ENCODE measurements at places on chromosomes 1 and 21. TPM values are rescaled to one million over a fixed set of nuclear protein-coding genes. Genes with fewer than 3 reads are reported as not detected.

The FNDC5 gene
- total RNA-seq: 0.49 TPM

DNA sequence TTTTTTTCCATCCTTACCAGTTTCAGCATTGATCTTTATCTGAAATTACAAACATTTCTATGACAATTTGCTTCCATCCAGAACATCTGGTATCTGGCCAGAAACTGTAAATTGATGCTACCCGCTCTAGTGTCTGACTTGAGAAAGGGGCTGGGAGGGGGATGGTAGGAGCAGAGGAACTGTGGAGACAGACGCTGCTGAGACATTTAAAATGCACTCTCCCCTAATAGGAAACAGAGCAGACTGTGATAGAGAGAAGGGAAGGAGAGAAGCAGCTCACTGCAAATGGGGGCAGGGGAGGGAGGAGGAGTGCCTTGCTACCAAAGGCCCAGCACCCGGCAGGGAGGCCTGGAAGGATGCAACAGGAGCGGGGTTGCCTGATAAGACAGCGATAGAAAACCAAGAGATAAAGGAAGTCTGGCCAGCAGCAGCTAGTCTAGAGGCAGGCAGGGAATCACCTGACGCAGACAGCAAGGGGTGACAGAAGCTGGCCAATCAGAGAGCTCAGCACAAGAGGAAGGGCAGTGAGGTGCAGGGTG lies 195.5 kb upstream of the NFIA start:
- no peak for DNase-seq

- DNase-seq: no peak
Observed at GRCh38 chr21:33330726-33331125, 6.0 kb downstream of the IFNAR1 start.

The AMIGO1 gene
- total RNA-seq: 1.1 TPM

The PTPN22 gene
- 1.7 TPM for total RNA-seq

GRCh38 chr1:61448914-61449313 lies 276.0 kb downstream of the TM2D1 start:
- DNase-seq: no peak

- DNase-seq: no peak
Observed at GRCh38 chr1:25021591-25022215, 91.6 kb upstream of the RUNX3 start.

The COL8A2 gene
- 1.7 TPM for total RNA-seq

The CDK18 gene
- 1.2 TPM for total RNA-seq

The FAM72D gene
- 8.6 TPM for total RNA-seq

DNA sequence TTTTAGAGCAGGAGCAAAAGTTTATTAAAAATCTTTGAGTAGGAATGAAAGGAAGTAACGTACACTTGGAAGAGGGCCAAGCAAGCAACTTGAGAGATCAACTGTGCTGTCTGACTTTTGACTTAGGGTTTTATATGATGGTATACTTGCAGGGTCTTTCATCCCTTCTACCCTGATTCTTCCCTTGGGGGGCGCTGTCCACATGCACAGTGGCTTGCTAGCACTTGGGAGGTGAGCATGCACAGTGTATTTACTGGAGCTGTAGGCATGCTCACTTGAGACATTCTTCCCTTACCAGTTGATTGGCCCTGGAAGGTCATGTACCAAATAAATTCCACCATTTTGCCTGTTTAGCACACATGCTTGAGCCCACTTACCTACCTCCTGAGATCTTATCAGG lies 1001.3 kb upstream of the ADGRL2 start:
- no peak for DNase-seq

- DNase-seq: no peak
Observed at GRCh38 chr1:166844791-166845190, 5.5 kb downstream of the POGK start.

- DNase-seq: no peak
Observed at GRCh38 chr1:204925701-204926100, 55.0 kb downstream of the NFASC start.

DNA sequence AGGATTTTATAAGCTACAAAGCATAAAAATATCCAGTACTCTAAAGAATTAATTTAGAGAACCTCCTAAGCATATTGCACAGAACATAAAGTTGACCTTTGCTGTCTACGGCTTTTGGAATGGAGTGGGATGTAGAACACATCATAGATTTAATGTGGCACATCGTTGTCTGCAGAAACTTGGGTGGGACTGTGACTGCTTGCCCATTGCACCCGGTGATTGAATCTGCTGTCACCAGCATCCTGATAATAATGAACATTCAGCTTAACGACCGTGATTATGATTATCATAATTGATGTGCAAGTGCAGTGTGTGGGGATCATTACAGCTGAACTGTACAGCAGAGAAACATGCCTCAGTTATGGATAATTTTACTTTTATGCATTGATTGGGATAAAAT lies 181.9 kb downstream of the SPATA17 start:
- no peak for DNase-seq

DNA sequence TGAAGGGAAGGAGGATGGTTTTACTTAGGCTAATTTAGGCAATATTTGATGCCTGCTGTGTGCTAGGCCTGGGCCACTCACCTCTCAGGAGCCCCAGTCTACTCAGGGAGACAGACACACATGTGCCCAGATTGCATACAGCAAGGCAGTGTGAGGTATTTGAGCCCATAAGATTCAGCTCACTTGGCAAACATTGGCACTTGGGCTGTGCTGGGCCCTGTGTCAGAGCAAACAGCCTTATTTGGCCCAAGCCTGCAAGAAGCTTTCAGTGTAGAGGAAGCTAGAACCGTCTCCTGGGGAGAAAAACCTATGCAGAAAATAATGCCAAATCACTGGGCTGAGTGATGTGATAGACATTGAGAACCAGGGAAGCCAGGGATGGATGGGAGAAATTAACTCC lies 3.9 kb upstream of the SYNC start:
- no peak for DNase-seq

DNA sequence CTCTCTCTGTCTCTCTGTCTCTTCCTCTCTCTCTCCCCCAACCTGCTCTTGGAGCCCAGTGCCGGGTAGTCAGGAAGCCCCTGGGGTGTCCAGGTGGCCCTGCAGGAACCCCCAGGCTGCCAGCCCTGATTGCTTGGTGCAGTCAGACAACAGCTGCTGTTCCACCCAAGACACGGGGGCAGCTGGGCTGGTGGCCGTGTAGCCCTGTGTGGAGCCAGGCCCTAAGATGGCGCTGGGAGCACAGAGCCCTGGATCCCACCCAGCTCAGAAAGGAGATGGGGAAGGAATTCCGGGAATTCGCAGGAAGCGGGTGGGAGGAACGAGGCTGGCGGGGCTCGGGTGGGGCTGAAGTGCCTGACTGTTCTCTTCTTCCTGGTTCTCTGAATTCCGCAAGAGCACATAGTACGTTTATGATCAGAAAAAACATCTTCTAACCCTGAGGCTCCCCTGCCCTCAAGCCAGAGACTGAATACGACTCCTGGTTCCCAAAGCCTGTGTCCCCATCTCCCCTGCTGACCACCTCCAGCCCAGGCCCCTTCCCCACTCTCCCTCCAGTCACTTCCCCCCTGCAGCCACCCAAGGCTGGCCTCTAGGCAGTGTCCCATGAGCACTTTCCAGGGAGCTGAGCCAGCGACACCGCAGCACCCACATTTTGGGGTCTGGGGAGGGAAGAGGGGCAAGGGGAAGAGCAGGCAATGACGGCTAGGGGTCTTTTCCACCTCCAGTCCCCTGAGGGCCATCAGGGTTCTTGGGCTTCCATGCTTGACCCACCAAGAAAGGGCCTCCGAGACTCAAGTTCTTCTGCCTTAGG lies 55.0 kb downstream of the WNT9A start:
- no peak for DNase-seq

The CLCA1 gene
- not detected for total RNA-seq

- no peak for DNase-seq
Observed at GRCh38 chr21:41745971-41746743, 20.7 kb downstream of the RIPK4 start.

- no peak for DNase-seq
Observed at GRCh38 chr1:96992871-96993270, 271.3 kb downstream of the PTBP2 start.

The RUNX1 gene
- total RNA-seq: 43.1 TPM

DNA sequence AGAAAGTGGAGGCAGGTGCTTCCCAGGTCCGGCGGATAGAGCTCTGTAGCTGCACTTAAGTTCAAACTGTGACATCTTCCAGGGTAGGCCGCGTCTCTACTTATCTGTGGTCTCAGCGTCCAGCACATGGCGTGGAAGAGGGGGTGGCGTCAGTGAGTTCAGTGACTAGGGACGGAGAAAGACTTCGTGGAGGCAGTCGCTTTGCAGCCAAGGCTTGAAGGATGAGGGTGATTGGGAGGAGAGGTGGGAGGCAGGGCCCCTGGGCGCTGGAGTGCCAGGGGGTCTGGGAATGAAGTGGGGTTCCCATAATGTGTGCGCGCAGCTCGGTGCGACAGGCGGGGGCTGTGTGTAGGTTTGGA lies 444 bp upstream of the AGO1 start:
- DNase-seq: no peak

- no peak for DNase-seq
Observed at GRCh38 chr1:95181096-95181495, 52.9 kb upstream of the RWDD3 start.

DNA sequence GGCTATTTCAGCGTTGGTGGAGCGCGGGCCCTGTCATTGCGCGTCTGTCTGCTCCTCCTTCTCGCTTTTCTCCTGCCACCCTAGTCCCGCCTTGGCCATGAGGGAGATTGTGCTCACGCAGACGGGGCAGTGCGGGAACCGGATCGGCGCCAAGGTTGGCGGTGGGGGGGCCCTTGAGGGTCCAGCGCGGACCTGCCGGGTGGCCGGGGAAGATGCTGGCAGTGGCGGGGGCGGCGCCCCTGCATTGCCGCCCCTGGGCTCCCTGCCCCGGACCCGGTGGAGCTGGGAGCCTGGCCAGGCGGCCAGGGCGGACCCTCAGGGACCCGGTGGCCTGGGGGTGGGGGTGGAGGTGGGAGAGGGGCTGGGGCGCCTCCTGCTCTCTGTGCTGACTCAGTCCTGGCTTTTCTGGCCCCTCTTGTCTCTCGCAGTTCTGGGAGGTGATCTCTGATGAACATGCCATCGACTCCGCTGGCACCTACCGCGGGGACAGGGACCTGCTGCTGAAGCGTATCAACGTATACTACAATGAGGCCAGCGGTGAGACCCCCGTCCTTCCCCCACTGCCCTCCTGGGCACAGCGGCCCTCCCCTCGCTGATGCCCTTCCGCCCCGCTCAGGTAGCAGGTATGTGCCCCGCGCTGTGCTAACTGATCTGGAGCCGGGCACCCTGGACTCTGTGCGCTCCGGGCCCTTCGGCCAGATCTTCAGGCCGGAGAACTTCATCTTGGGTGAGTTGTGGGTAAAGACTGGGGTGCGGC lies 58.3 kb upstream of the MAP1LC3C start:
- no peak for DNase-seq

- DNase-seq: no peak
Observed at GRCh38 chr1:169368406-169368769, 393 bp downstream of the BLZF1 start.

- DNase-seq: no peak
Observed at GRCh38 chr1:40281853-40282252, 23.8 kb downstream of the ZMPSTE24 start.

DNA sequence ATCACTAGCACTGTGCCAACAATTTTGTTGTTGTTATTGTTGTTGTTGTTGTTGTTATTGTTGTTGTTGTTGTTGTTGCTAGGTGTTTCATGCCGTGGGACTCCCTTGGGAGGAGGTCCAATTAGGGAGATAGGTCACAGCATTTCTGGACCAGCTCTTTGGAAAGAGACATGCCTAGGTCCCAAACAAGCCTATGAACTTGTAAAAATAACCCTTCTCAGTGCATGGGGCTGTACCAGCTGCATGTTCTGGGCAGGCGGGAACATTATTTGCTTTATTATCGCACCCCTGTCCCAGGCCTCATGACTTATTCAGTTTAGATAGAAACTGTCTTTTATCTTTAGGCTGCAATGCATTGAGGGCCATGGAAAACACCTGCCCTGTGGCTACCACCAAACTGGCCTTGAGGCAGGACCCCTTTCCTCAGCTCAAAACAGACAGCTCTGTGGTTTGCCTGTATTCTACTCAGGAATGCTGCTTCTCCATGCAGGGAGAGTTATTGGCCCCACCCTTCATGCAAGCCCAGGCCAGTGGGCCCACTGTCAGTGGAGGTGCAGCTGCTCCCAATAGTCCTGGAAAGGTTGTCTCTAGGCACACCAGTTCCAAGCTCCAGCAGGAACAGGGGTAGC lies 386.5 kb upstream of the BRINP3 start:
- no peak for DNase-seq

The AMPD1 gene
- not detected for total RNA-seq

- peak; percentile 18 for DNase-seq
Observed at GRCh38 chr1:76070538-76070937, 4.0 kb upstream of the ST6GALNAC3 start.

GRCh38 chr21:28604946-28605537 lies 387.6 kb downstream of the LTN1 start:
- no peak for DNase-seq

GRCh38 chr1:70426154-70427131 lies 15.4 kb downstream of the CTH start:
- no peak for DNase-seq

- DNase-seq: no peak
Observed at GRCh38 chr1:51726051-51726450, 109.2 kb downstream of the OSBPL9 start.

The SPRR5 gene
- not detected for total RNA-seq

The PROK1 gene
- 1.6 TPM for total RNA-seq

The SLC45A1 gene
- not detected for total RNA-seq

DNA sequence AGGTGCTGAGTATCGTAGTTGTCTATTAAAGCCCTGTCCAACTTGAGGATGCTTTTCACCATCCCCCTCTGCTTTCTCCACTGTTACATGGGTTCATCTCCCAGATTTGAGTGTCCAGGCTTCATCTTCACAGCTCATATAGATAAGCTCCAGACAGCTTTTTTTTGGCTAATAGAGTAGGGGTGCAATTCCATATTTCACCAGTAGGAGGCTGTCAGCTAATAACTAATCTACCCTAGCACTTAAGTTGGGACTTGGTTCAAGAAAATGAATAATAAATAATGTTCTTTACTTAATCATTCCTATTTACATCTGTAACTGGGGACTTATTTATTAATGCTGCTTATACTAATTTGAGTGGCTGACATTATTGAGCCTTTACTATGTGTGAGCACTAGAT lies 124.5 kb downstream of the IGSF21 start:
- DNase-seq: no peak

The C1orf116 gene
- total RNA-seq: not detected

GRCh38 chr1:198254521-198254920 lies 97.7 kb downstream of the NEK7 start:
- peak; percentile 33 for DNase-seq

- no peak for DNase-seq
Observed at GRCh38 chr1:52367272-52367671, 1.3 kb upstream of the CC2D1B start.

DNA sequence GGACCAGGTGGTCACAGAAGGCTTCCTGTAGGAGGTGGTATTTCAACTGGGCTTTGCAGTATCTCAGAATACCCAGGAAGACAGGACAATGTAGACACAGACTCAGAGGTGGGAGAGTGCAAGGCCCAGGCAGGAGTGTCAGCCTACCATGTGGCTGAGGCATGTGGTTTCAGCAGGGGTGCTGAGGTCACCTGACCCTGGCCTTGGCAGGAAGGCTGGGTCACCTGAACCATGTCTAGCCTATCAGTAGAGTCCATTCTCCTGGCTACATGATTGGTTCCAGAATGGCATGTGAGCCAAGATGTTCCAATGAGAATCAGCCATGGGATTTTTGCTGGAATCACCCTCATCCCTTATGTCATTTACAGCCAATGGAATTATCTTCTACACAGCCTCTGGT lies 169.4 kb downstream of the ACTL8 start:
- no peak for DNase-seq

GRCh38 chr21:45086337-45086958 lies 12.1 kb downstream of the ADARB1 start:
- DNase-seq: no peak

The ACTL8 gene
- total RNA-seq: 0.39 TPM

The APCS gene
- total RNA-seq: not detected

GRCh38 chr1:205354259-205355074 lies 2.3 kb downstream of the KLHDC8A start:
- peak; percentile 65 for DNase-seq
